Panc1 (cell line): ENCODE measurements at places on chromosomes 13 and 19. TPM values are rescaled to one million over a fixed set of nuclear protein-coding genes. Genes with fewer than 3 reads are reported as not detected.

Gene ZNF99
- not detected for total RNA-seq

Gene NCR1
- total RNA-seq: not detected

Gene JAK3
- total RNA-seq: 2.1 TPM

Gene ZNF665
- 7.0 TPM for total RNA-seq

Gene C3
- 5.0 TPM for total RNA-seq

DNA sequence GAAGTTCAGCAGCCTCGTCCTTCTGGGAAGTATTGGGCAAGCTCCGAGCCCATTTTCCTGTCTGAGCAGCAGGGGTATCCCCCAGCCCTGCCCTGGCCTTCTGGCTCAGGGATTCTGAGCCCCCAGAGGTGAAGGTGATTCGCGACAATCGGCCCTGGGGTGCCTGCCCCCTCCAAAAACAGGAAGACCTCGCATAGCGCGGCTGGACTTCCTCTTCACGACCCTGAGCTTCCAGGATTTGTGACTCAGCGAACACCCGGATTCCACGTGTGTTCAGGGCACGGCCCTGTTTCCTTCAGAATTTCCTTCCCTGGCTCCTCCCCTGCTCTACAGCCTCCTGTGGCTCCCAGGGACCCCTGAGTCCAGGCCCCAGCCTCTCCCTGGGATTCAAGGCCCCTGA, at the start of gene SEMA6B:
Gene SEMA6B (minus strand): TSS at position 116 of the 400 bp plus-strand sequence. CDS start 1,227 bp downstream, outside the sequence.
- H3K36me3 ChIP-seq: no peaks in the 10 kb centered on the region
- DNase-seq: no peak
- H3K4me1 ChIP-seq: no peaks in the 10 kb centered on the region; the same call in 1 of the 2 replicates
- no peak within 1 kb of the TSS for H3K27ac ChIP-seq
- H3K27me3 ChIP-seq: no peaks in the 10 kb centered on the region

GRCh38 chr13:27279506-27279905, 8.9 kb downstream of the RASL11A start:
- H3K27ac ChIP-seq: no peak overlapping the region
- no peak overlapping the region for H3K4me3 ChIP-seq
- peaks cover 12% of the 10 kb centered on the region for H3K4me1 ChIP-seq
- H3K27me3 ChIP-seq: no peaks in the 10 kb centered on the region
- no peaks in the 10 kb centered on the region for H3K36me3 ChIP-seq

GRCh38 chr19:47352095-47352494, 3.0 kb downstream of the DHX34 start:
- no peak overlapping the region for H3K4me3 ChIP-seq
- DNase-seq: no peak
- H3K27me3 ChIP-seq: no peaks in the 10 kb centered on the region
- no peak overlapping the region for H3K27ac ChIP-seq
- H3K36me3 ChIP-seq: peaks cover 8% of the 10 kb centered on the region

DNA sequence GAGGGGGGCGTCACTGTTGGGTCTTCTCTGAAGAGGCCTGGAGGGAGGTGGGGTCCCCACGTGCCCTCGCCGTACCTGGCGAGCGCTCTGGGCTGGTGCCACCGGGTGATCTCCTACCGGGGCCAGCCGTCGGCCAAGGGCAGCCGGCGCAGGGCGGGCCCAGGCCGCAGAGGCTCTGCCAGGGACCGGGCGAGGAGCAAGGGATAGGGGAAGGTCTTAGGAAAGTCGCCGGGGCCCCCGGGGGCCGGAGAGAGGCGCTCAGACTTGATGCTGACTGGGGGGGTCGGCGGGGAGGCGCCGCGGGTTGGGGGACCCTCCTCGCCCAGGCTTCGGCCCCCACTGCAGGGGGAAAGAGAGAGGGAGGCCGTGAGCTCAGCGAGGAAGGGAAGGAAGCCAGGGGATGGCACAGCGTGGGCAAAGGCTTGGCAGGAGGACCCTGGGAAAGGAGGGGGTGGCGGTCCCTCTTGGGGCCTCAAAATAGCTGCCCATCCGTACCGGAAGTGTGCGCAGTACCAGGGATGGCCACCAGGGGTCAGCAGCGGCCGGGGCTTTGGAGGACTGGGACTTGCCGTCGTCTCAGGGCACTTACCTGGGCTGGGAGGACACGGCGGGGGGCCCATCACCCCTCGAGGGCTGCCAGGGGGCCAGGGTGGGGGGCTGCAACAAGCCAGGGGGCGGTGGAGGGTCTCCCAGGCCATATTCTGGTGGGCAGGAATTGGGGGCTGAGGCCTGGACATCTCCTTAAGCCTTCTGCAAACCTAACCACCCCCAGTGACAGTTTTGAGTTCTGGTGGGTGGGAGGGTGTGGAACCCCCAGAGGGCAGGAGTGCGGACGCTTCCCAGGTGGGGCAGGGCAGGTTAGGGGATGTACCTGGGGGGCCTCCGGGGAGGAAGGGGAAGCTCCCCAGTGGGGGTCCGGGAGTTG, 7.7 kb upstream of the TMEM161A start:
- H3K36me3 ChIP-seq: no peaks in the 10 kb centered on the region
- no peak for DNase-seq
- no peaks in the 10 kb centered on the region for H3K27me3 ChIP-seq

GRCh38 chr13:68190818-68191217, 960.7 kb upstream of the PCDH9 start:
- H3K27me3 ChIP-seq: no peaks in the 10 kb centered on the region
- DNase-seq: no peak
- H3K4me1 ChIP-seq: no peaks in the 10 kb centered on the region
- H3K27ac ChIP-seq: no peak overlapping the region

GRCh38 chr13:72788831-72789230, 6.9 kb downstream of the PIBF1 start:
- H3K27me3 ChIP-seq: no peaks in the 10 kb centered on the region
- no peak overlapping the region for H3K27ac ChIP-seq
- no peak overlapping the region for H3K4me3 ChIP-seq

- no peaks in the 10 kb centered on the region for H3K36me3 ChIP-seq
- DNase-seq: no peak
- no peaks in the 10 kb centered on the region for H3K4me1 ChIP-seq
- no peak overlapping the region for H3K27ac ChIP-seq
- no peak overlapping the region for H3K4me3 ChIP-seq
- H3K27me3 ChIP-seq: no peaks in the 10 kb centered on the region
Measured at GRCh38 chr13:34748596-34748995, 193.5 kb upstream of the NBEA start.

DNA sequence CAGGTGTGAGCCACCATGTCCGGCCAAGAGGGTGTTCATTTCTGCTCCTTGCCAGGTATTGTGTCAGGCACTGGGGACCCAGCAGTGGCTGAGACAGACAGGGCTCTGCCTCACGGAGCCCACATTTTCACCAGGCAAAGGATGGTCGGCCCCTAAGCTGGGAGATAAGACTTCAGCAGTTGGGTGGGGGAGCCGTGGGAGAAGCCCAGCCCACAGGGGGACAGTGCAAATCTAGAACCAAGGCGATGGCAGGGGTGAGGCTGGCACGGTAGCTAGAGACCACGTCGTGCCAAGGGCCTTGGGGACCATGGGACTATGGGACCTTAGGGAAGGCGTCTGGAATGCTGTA, 8.3 kb downstream of the LSR start:
- H3K4me1 ChIP-seq: peaks cover 4% of the 10 kb centered on the region; the same call in 1 of the 2 replicates
- H3K4me3 ChIP-seq: no peak overlapping the region
- no peak overlapping the region for H3K27ac ChIP-seq
- H3K36me3 ChIP-seq: no peaks in the 10 kb centered on the region

- H3K36me3 ChIP-seq: no peaks in the 10 kb centered on the region
- no peaks in the 10 kb centered on the region for H3K4me1 ChIP-seq
- DNase-seq: no peak
- H3K27me3 ChIP-seq: no peaks in the 10 kb centered on the region
Measured at GRCh38 chr13:45870232-45870631, 18.7 kb upstream of the SIAH3 start.

DNA sequence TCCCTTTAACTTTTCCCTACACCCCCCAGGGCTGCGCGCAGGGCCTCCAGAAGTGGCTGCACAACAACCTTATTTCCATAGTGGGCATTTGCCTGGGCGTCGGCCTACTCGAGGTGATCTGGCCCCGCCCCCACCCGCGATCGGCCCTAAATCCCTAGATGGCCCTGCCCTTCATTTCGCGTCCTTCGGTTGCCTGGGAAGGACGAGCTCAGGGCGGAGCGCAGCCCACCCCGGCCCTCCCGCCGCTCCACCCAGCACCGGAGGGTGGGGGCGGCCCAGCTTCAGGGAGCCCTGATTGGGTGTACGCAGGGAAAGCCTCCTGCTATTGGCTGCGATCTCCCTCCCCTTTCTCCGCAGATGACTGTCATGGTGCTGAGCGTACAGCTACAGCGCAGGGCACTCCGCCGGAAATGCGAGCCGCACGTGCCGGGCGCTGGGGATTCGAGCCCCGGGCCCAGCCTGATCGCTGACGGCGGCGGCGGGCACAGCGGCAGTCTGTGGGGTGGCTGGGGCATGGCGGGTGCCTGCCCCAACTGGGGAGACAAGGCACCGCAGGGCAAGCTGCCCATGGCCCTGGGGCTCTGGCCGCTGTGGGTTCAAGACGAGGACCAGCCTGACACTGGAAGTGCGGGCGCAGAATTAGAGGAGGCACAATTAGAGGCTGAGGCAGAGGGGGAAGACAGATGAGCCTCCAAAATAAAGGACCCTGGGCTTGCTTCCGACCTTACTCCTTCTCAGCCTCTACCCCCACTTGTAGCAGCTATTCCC, 4.3 kb downstream of the CD37 start:
- H3K36me3 ChIP-seq: no peaks in the 10 kb centered on the region
- H3K4me3 ChIP-seq: peak overlapping the region; percentile 64
- H3K27ac ChIP-seq: peak overlapping the region; percentile 59
- DNase-seq: no peak
- H3K27me3 ChIP-seq: no peaks in the 10 kb centered on the region

DNA sequence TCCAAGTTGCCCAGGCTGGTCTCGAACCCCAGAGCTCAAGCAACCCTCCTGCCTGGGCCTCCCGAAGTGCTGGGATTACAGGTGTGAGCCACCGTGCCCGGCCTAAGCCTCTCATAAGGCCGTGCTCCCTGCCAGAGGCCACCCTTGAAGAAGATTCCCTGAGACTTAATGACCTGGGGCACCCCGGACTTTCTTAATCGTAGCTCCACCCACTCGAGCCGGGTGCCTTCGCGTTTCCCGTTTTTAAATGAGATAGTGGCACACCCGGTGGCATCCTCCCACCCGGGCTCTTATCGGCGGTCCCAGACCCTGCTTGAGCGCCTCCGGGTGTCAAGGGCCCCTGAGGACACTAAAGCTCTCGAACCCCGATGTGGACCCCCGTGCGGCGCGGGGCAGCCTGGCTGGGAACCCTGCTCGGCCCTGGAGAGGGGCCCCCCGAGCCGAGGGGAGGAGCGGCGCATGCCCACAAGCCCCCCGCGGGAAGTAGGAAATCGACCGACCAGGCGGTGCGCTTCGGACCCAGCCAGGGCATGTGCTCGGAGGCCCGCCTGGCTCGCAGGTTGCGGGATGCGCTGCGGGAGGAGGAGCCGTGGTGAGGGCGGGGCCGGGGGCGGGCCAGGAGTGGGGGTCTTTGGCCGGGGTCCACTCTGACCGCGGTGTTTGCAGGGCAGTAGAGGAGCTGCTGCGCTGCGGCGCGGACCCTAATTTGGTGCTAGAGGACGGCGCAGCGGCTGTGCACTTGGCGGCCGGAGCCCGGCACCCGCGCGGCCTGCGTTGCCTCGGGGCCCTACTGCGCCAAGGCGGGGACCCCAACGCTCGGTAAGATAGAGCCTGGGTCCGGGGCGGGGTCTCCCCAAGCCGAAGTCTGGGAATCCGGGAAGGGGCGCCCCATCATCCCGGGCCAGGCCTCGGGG, at the start of gene ANKLE1:
Gene ANKLE1 (plus strand): TSS at position 511 of the 914 bp plus-strand sequence. CDS start 20 bp downstream, at position 531.
- H3K36me3 ChIP-seq: no peaks in the 10 kb centered on the region
- no peak within 1 kb of the TSS for H3K27ac ChIP-seq
- no peaks in the 10 kb centered on the region for H3K27me3 ChIP-seq

DNA sequence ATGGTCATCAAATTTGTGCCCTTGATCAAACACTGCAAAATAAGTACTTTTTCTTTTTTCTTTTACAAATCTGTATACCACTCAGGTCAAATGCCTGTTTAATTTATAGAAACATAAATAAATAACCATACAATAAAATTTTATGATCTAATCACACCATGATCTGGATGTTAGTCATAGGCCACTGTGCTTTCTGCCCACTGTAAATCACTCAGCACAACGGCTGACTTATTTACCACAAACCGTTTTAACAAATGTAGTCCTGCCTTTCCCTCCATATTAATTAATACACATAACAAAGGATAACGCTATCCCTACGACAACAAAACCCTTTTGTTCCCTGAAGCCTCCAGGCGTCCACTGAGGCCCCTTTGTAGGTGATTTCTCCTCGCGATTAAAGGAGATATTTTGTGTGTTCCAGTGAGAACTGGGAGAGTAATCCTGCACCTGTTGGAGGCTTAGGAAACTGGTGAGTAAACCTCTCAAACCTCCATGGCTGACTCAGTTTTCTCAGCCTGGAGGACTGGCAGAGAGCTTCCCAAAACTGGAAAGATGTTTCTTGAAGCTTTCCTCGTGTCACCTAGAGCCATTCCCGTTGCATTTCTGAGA, 477.1 kb upstream of the SGCG start:
- no peak overlapping the region for H3K27ac ChIP-seq
- DNase-seq: peak; percentile 4
- no peak overlapping the region for H3K4me3 ChIP-seq
- no peaks in the 10 kb centered on the region for H3K4me1 ChIP-seq
- H3K36me3 ChIP-seq: no peaks in the 10 kb centered on the region

DNA sequence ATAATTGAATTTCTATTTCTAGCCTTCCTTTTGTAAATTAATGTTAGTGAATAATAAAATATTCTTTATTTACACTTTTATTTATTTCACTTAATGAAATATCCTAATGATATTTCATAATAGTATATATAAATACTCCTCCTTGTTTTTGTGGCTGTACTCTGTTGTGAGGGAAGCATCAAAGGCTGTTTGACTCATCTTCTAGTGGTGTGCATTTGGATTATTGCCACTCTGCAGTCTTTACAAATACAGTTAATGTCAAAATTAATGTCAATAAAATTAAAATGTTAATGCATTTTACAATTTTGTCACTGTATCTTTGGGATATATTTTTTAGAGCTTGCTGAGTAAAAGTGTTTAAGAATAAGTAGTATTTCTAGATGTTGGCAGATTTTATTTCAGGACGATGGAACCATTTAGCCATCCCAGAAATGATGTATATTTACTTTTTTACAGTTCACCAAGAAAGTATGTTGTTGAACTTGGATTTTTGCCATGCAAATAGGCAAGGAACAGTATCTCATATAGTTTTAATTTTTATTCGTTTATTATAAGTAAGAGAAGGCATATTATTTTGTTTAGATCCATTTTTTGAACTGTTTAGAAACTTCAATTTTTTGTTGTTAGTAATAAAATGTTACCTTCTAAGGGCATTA, 281.2 kb upstream of the SLITRK6 start:
- no peak overlapping the region for H3K27ac ChIP-seq
- no peak overlapping the region for H3K4me3 ChIP-seq
- H3K4me1 ChIP-seq: no peaks in the 10 kb centered on the region
- DNase-seq: no peak
- H3K36me3 ChIP-seq: no peaks in the 10 kb centered on the region
- H3K27me3 ChIP-seq: no peaks in the 10 kb centered on the region

GRCh38 chr19:33868788-33869412, 72.2 kb downstream of the KCTD15 start:
- H3K4me3 ChIP-seq: no peak overlapping the region
- no peaks in the 10 kb centered on the region for H3K4me1 ChIP-seq
- no peaks in the 10 kb centered on the region for H3K27me3 ChIP-seq

- no peaks in the 10 kb centered on the region for H3K27me3 ChIP-seq
- DNase-seq: no peak
- H3K27ac ChIP-seq: no peak overlapping the region
- no peaks in the 10 kb centered on the region for H3K36me3 ChIP-seq
- H3K4me1 ChIP-seq: no peaks in the 10 kb centered on the region
Measured at GRCh38 chr13:29100758-29101157, 280.6 kb downstream of the MTUS2 start.
